ENCODE measurements at places on chromosomes 6 and 20. TPM values are rescaled to one million over a fixed set of nuclear protein-coding genes. Genes with fewer than 3 reads are reported as not detected.
A peak's percentile ranks its signal among the peaks of the same experiment; 100 is the strongest.

- DNase-seq, result peak; percentile 36
Measured at GRCh38 chr6:38259736-38260135, 380.0 kb downstream of the BTBD9 start.

GRCh38 chr6:135128268-135128914, 52.7 kb upstream of the MYB start:
- DNase-seq, result no peak

Gene TOMM34
- total RNA-seq, result 36.9 TPM

GRCh38 chr6:127177030-127177922, 58.8 kb downstream of the RSPO3 start:
- no peak for DNase-seq

DNA sequence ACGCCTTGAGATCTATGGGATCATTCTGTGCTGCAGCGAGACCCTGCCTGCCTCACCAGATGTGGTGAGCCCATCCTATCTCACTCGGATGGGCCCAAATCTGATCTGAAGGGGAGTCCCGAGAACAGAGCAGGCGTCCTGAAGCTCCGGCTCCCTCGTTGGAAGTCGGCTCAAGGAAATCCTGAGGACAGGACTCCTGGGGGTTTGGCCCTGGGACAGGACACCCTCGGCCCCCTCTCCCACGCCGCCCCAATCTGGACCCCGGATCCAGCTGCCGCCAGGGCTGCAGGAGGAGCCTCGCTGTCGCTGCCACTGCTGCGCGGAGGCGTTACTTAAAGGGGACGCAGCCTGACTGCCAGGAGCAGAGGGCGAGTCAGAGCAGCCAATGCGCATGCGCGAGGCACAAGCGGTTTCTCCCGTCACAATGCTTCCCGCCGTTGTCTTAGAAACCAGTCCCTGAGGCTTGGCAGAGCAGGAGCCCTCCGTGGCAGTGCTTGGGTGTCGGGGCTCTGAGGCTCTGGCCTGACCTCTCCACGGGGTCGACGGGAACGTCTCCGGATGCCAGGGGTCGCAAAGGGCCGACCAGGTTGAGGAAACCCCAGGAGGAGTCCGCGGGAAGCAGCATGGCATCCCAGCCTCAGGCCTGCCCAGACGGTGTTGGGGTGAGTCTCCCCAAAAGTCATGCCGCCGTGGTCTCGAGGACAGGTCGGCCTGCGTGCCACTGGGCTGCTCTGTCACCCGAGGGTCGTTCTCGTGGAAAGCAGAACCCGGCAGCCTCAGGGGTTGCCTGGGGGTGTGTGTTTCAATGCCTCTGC, 1567.8 kb upstream of the DEFB115 start:
- DNase-seq, result no peak

DNA sequence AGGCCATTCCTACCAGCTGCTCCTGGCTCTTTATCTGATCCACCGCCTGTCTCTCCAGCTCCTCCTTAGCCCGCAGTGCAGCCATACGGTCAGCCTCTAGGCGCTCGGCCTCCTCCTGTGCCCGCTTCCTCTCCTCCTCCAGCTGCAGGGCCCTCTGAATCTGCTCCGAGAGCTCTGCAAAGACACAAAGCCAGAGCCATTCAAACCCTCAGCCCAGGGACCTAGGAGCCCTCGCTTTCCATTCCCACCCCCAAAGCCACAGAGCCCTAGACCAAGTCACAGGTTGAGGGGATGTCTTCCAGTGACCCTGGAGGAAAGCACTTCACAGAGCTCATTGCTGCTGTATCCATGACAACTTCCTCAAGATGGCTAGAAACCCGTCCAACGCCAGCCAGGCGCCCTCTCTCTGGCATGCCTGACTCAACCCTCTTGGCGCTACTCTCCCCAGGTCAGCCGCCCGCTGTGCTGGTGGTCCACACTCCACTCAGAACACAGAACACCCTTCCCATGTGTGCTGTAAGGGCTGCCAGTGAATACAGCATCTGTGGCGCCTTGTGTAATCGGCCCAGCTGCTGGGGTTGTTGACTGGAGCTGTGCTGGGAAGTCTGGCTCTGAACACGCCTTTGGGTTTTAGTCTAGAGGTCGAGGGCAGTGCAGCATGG, 49.3 kb downstream of the EZR start:
- DNase-seq, result no peak

Gene IMPG1
- not detected for total RNA-seq

GRCh38 chr20:25079171-25079570, 2.8 kb downstream of the VSX1 start:
- no peak for DNase-seq

Gene C6orf141
- total RNA-seq, result 28.1 TPM

Gene BCAS1
- not detected for total RNA-seq

DNA sequence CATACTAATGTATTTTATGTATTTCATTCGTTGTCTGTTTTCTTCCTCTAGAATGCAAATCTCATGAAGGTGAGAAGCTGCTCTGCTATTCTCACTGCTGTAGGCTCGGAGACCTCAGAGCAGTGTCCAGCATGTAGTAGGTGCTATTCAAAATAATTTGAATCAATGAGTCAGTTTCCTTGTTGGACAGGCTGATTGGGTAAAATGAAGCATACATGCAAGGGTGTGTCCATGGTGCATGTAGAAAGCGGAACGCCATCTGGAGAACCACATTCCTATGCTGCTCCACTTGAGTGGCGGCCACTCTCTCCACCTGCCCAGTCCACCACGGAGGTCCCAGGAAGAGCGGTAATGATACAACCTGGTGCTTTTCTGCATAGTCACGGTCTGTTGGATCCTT, 412.1 kb downstream of the QKI start:
- DNase-seq, result no peak

- no peak for DNase-seq
Measured at GRCh38 chr6:141024526-141024925, 1108.2 kb upstream of the GJE1 start.

- no peak for DNase-seq
Measured at GRCh38 chr20:375265-375889, 5.2 kb upstream of the TRIB3 start.

Gene PPIL6
- total RNA-seq, result 0.58 TPM

DNA sequence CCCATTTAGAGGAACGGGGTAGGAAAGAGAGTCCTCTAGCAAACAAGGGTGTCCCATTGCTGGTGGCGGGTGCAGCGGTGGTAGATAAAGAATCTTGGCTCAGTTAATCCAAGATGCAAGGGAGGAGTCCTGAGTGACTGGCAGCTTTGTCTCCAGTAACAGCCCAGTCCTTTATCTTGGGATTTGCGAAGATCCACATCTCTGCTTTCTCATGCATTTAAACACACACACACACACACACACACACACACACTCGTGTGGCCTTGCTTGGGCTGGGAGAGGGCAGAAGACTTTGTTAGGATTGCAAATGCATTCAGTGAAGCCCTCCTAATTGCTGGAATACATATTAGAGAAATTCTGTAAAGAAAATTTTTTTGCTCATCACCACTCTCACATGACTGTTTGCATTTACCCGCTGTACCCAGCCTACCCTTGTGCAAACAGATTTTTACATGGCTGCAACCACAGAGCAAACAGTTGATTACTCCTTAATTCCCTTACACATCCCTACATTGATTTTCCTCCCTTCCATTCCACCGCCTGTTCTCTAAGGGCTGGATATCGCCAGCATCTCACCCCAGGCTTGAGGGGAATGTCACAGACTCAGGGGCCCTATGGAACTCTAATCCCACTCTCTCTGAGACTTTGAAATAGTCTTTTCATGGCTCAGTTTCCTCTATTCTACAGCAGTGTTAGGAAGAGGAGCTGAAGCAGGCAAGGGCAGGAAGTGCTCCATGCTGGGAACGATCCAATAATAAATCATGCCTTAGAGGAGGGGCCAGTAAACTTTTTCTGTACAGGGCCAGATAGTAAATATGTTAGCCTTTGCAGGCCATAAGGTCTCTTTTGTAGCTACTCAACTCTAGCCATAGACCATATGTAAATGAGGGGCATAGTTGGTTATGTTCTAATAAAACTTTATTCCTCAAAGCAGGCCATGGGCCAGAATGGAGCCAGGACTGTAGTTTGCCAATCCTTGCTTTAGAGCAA, 3.5 kb downstream of the C6orf132 start:
- DNase-seq, result no peak

Gene OR2J3
- not detected for total RNA-seq

Gene ESR1
- total RNA-seq, result not detected

DNA sequence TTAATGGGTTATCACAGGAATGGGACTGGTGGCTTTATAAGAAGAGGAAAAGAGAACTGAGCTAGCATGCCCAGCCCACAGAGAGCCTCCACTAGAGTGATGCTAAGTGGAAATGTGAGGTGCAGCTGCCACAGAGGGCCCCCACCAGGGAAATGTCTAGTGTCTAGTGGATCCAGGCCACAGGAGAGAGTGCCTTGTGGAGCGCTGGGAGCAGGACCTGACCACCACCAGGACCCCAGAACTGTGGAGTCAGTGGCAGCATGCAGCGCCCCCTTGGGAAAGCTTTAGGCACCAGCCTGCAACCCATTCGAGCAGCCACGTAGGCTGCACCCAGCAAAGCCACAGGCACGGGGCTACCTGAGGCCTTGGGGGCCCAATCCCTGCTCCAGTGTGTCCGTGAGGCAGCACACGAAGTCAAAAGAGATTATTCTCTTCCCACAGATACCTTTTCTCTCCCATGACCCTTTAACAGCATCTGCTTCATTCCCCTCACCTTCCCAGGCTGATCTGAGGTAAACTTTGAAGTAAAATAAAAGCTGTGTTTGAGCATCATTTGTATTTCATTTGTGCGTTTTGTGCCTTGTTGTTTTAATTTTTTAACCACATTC, 4.4 kb downstream of the HLA-E start:
- DNase-seq, result no peak

Gene SLC22A2
- total RNA-seq, result not detected
